ENCODE measurements at places on chromosomes 1 and 21.

GRCh38 chr1:225851805-225852204 is 30.4 kb downstream of the TMEM63A start:
- peak; percentile 70 for DNase-seq

DNA sequence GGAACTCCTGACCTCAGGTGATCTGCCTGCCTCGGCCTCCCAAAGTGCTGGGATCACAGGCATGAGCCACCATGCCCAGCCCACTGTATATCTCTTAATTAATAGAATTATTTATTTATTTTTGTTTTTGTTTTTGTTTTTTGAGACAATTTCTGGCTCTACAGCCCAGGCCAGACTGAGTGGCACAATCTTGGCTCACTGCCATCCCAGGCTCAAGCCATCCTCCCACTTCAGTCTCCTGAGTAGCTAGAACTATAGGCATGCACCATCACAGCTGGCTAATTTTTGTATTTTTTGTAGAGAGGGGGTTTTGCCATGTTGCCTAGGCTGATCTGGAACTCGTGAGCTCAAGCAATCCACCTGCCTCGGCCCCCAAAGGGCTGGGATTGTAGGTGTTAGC is 15.7 kb upstream of the WDTC1 start:
- no peak for DNase-seq

- DNase-seq: no peak
These were observed 197.6 kb upstream of the FOXD3 start for GRCh38 chr1:63124666-63125191.

GRCh38 chr1:210231846-210232510 is 618 bp upstream of the SERTAD4 start:
- peak; percentile 32 for DNase-seq

DNA sequence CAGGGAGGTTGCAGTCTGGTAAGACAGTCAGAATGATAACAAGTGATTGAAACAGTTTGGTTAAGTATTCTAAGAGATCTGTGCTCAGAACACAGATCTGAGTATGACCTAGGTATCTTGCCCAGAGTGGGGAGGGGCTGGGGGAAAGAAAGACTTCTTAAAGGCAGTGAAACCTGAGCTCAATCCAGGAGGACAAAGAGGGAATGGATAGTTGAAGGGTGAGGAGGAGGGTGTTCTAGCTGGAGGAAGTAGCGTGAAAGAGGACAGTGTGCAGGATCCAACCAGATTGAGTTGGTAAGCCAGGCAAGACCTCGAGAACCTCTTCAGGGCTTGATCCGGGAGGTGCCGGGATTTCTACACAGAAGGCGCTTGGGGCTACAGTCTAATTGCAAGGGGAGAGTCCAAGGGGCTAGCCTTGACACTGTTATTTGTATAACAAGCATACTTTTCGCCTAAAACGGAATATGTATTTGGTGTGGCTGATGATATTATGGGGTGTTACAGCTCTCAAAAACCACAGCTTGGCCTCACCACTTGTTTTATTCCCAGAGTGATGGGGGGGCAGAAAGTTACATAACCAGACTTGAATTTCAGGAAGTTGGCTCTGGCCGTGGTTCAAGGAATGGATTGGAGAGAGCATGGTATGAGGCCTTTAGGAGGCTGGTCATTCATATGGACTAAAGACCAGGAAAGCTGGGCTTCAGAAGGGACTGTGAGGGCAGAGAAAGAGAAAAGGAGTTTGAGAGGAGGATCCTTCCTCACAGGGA is 19.1 kb downstream of the RCSD1 start:
- DNase-seq: no peak

GRCh38 chr1:60809204-60809980 is 273.0 kb upstream of the NFIA start:
- no peak for DNase-seq
